ENCODE measurements at places on chromosomes 7 and 10. TPM values are rescaled to one million over a fixed set of nuclear protein-coding genes. Genes with fewer than 3 reads are reported as not detected.

GRCh38 chr7:100374601-100375000 is 1.3 kb downstream of the PILRA start:
- DNase-seq: no peak

DNA sequence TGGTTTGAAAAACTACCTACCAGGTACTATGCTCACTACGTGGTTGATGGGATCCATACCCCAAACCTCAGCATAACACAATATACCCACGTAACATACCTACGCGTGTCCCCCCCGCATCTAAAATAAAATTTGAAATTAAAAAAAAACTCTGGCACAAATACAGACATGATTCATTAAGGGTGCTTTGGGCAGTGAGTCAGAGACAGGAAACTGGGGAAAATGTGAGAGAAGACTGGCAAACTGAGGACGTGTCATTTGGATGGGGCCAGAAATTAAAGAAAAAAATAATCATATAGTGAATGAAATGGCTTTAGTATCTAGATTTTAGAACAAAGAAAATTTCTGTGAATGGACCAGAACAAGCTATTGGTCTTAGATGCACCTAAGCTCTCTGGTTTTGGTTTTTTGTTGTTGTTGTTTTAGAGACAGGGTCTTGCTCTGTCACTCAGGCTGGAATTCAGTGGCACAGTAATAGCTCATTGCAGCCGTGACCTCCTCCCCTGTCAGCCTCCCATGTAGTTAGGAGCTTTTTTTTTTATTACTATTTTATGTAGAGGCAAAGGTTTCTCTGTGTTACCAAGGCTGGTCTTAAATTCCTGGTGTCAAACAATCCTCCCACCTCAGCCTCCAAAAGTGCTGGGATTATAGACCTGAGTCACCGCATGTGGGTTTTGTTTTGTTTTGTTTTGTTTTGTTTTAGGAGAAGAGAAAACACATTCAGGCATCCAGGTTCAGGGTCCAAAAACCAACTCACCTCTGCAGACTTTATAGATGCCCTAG is 5.9 kb upstream of the PRSS58 start:
- DNase-seq: peak; percentile 47

DNA sequence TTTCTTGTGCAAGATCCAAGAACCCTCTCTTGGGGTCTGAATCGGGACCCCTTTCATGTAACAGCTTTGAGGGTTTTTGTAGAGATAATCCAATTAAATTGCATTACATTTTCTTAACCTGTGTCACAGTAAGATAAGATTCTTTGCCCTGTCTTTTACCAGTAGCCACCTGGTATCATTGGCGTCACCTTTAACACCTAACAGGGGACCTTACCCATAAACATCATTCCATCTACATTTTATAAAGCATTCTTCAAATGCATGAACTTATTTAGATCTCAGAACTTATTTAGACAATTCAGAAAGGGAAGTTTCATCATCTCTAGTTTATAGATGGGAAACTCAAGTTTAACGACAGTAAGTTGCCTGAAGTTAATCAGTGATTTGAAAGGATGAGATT is 106.4 kb upstream of the KLF6 start:
- DNase-seq: no peak

Gene ARMC3
- total RNA-seq: not detected

Gene CPXM2
- 0.29 TPM for total RNA-seq
